ENCODE measurements at places on chromosomes 16 and 17.

DNA sequence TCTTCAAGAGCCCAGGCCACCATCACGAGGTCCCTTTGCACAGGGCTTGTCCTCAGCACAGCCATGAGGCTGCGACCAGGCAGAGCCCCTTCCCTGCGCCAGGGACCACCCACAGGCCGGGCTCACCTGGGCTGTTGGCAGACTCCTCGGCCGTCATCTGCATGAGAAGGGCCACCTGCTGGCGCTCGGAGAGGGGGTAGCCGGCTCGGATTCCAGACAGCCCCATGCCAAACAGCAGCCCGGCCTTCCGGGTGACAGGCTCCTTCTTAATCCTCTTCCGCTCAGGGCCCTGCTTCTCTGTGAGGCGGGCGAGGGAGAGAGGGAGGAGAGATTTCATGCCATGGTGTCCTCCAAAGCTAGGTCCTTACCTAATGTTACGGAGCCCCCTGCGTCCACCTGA lies 73.4 kb downstream of the ZNF778 start:
- DNase-seq = no peak

- DNase-seq = no peak
Measured at GRCh38 chr17:18039535-18040260, 490 bp downstream of the GID4 start.

GRCh38 chr16:15701975-15702970 lies 52.2 kb downstream of the NDE1 start:
- DNase-seq = no peak

DNA sequence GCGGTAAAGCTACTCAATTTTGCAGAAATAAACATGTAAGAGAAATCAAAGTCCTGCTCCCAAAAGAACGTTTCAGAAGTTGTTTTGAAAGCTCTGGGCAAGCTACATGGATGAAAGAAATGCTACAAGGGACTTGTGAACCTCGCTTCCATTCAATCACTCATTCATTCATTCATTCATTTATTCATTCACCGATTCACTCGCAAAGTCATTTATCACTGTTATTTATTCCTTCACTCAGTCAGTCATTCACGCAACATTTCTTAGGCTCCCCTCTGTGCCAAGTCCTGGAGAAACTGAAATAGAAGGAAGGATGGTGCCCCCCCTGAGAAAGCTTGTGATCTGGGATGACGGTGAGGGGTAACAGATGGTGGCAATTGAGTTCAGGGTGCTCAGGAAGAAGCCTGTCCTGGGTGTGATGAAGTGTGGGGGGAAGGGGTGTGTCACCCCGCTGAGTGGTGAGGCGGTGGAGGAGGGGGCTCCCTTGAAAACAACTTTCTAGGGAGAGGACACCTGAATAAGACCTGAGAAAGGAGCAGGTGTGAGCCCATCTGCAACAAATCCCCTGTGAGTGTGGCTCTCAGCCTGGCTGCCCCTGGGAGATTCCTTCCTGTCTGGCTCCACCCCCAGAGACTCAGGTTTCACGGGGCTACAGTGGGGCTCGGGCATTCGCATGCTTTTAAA lies 36.3 kb upstream of the PRSS54 start:
- DNase-seq = no peak

- no peak for DNase-seq
Measured at GRCh38 chr17:79011451-79012147, 2.0 kb upstream of the CANT1 start.

All from stimulated activated CD4-positive, alpha-beta T cell treated with anti-CD3 and anti-CD28 coated beads, TNF-alpha, amount 100 ng/mL, for 24 hours (primary cell).